ENCODE measurements at places on chromosomes 13 and 19.
A peak's percentile ranks its signal among the peaks of the same experiment; 100 is the strongest.

- DNase-seq, result peak; percentile 74
Measured at GRCh38 chr19:2974342-2975041, 2.9 kb upstream of the TLE6 start.

- DNase-seq, result no peak
Measured at GRCh38 chr13:98405690-98406344, 171.1 kb downstream of the STK24 start.

DNA sequence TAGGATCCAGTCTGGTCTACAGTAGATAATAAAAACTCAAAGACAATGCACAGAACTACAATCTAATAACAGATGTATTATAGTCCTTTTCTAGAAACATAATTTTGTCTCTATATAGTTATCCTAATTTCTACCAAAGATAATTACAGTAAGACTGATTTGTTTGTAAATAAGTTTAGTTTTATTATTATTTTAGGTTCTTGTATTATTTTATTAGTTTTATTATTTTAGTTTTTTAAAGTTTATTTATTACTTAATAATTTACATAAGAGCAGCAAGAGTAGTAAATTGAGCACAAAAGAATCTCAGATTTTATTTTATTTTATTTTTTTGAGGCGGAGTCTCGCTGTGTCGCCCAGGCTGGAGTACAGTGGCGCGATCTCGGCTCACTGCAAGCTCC, 22.3 kb upstream of the ZNF227 start:
- no peak for DNase-seq

GRCh38 chr13:90414691-90415596, 932.5 kb upstream of the MIR17HG start:
- no peak for DNase-seq

GRCh38 chr19:53147645-53148044, 11.2 kb downstream of the ZNF347 start:
- no peak for DNase-seq

DNA sequence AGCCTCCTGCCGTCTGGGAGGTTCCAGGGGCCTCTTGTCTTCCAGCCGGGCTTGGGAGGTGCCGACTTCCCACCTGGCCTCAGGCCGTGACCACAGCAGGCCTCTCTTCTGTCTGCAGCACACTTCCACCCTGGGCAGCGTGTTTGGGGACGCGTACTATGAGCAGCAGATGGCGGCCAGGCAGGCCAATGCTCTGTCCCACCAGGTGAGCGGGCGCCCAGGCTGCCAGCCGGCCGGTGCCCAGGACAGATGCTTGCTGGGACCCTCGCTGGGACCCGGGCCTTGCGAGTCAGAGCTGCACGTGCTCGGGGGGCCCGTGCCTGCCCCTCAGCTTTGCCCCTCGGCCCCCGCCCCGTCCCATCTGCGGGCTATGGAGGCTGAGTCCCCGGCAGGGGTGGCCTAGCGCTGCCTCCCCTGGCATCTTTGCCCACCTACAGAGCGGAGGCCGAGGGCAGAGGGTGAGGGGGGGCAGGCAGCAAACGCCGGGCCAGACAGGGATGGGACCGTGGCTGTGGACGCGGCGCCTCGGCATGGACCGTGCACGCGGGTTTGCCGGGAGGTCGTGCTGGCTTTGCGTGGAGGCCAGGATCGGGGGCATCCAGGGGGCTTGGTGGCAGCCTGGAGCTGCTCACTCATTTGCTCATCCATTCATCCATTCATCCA, 16.2 kb downstream of the COMP start:
- DNase-seq, result peak; percentile 61

- no peak for DNase-seq
Measured at GRCh38 chr13:35791184-35791851, 314.8 kb upstream of the MAB21L1 start.
